Stimulated activated CD8-positive, alpha-beta memory T cell treated with anti-CD3 and anti-CD28 coated beads, Interleukin-7, amount 100 ng/mL, for 1 hour (primary cell): ENCODE measurements at places on chromosomes 11 and 22.

- DNase-seq = no peak
Measured at GRCh38 chr11:108906329-108906728, 241.5 kb downstream of the DDX10 start.

- no peak for DNase-seq
Measured at GRCh38 chr11:115168229-115168671, 336.0 kb downstream of the CADM1 start.

DNA sequence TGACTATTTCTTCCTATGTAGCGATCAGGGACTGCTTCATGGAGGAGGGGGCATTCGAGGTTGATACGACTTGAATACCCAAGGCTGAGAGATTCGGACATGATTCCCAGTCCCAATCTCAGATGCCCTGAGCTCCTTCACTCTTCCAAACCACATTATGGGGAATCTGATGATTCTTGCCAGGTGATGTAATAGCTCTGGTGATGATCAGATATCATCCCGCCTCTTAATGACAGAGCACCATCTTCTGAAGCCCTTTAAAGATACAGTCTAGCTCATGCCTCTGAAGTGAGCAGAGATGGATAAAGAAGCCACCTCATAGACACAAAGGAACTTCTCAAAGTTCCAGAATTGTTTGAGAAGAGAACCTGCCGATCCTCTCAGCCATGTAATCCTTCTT lies 8.9 kb upstream of the CLMP start:
- DNase-seq = no peak

DNA sequence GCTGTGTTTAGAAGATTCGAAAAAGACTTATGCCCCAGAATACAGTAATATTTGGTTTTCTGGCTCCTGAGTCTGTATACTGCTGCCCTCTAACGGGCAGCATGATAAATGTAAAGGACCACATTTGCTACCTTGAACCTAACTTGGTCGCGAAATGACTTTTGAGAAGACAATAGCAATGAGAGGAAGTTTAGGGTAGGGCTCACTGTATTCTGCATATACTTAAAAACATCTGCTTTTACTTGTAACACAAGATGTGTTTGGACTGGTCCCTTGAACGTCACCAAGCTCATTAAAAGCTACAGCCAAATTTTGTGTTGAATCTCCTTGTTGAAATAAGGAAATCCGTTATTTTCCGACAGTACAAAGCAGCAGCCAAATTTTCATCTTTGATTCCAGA lies 309.1 kb downstream of the SWAP70 start:
- DNase-seq = no peak

DNA sequence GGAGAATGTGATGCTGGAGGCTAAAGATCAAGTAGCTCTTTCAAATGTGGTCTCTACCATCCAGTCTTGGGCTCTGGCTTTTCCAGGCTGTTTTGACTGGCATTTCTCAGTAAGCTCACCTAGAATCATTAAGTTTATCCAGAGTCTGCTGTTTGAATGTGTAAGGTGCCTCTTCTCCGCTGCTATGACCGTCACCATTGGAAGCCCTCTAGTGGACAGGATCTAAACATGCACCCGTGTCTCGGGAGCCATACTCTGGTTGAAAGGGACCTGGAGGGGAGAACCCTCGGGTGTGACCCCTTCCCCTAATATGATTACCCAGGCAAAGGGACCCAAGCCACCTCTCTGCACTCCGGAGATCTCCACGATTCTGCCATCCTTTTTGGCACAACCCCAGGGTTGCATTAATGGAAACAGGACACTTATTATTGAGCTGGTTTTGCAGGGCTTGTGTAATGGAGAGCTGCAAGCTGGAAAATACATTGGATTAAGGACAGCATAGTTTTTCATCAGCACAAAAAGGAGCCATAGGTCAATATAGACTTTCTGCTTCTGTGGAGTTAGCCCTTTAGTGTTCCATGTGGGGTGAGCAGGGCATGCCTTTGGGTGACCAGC lies 191.0 kb upstream of the LARGE1 start:
- no peak for DNase-seq

DNA sequence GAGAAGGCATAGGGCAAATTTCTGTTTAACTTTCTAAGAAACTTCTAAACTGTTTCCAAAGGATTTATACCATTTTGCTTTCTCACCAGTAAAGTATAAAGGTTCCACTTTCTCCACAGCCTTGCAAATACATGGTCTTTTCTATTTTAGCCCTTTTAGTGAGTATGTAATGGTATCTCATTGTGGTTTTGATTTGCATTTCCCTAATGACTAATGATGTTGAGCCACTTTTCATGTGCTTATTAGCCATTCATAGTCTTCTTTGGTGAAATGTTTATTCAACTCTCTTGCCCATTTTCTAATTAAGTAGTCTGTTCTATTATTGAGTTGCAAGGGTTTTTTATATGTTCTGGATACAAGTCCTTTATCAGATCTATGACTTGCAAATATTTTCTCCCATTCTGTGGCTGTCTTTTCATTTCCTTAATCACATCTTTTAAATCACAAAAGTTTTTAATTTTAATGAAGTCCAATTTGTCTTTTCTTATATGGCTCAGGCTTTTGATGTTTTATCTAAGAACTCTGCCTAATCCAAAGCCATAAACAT lies 83.8 kb upstream of the KCNQ1OT1 start:
- no peak for DNase-seq

DNA sequence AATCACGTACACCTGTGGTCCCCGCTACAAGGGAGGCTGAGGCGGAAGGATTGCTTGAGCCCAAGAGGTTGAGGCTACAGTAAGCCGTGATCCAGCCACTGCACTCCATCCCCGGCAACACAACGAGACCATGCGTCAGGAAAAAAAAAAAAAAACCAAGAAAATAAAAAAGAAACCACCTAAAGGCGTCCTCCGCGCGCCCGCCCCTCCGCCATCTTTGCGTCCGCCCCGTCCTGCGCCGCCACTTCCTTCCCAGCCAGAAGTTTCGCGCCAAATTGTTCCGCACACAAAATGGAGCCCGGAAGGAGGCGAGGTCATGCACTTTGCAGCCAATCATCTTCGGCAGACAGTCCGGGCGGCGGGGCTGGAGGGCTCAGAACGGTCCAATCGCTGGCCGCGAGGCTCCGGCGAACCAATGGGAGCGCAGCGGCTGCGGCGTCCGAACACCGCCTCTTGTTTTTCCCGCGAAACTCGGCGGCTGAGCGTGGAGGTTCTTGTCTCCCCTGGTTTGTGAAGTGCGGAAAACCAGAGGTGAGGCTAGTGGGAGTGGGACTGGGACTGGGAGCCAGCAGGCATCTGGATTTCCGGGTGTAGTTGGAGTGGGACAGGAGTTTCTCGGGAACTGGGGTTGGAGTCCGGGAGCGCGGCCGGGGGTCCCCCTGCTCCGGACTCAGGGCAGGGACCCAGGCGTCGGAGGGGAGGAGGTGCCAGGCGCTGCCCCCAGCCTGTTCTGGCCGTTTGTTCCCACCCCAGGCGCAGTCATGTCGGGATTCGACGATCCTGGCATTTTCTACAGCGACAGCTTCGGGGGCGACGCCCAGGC lies at the start of gene MCM5:
Gene MCM5, plus strand, starts transcription at position 463 of the 823 bp plus-strand sequence. Its CDS starts 299 bp downstream, at position 762.
- DNase-seq = peak; percentile 92

DNA sequence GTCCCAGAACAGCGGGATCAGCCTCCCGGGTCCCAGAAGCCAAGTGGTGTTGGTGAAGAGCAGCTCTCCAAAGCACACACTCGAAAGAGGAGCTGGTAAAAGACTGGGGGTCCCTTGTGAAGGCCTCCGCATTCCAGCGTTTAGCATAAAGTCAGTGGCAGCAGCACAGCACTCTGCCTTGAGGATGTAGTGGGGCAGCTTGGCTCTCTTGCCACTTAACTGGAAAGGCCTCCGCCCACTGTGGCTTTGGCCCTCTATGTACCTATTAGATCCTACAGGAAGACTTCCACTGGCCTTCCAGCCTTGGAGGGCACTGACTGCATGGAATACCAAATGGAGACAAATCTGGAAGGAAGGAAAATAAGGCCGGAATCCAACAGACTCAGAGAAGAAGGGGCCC lies 1455.3 kb downstream of the BRD1 start:
- DNase-seq = no peak

- no peak for DNase-seq
Measured at GRCh38 chr11:1229471-1230120, 6.7 kb downstream of the MUC5B start.

DNA sequence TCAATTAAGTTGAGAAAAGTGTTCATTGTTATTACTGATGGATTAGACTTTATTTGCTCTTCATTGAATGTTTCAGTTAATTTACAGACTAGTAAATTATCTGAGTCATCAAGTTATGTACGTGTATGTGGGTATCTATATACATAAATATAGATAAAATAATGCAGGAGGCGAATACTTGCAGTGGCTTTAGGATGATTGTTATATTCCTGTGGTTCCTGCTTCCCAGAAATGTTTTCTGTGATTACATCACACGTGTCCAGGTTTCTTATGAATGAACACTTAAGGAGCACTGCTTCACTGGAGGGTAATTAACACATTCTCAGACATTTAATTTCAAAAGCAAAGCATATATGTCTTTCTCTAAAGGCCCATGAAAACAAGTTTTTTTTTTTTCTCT lies 28.4 kb downstream of the YAP1 start:
- DNase-seq = no peak

GRCh38 chr11:47907499-47907898 lies 59.3 kb upstream of the NUP160 start:
- no peak for DNase-seq

- no peak for DNase-seq
Measured at GRCh38 chr22:36349726-36350125, 38.0 kb downstream of the MYH9 start.

GRCh38 chr11:134074346-134074745 lies 5.5 kb downstream of the JAM3 start:
- DNase-seq = no peak

DNA sequence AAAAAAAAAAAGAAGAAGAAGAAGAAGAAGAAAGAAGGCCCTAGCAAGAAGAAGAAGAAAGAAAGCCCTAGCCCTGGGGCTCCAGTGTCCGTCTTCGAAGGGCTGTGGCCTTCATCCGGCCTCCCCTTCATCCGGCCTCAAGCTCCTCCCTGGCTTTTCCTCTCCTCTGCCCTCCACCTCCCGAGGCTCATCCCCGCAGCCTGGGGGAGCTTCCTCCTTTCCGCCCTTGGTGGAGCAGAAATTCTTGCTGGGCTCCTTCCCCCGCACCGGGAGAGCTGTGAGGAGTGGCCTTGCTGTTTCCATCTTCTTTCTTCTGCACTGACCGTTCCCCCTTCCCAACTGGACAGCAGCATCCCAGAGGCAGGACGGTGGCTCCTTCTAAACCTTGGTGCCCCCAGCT lies 9.5 kb upstream of the LTO1 start:
- DNase-seq = no peak

DNA sequence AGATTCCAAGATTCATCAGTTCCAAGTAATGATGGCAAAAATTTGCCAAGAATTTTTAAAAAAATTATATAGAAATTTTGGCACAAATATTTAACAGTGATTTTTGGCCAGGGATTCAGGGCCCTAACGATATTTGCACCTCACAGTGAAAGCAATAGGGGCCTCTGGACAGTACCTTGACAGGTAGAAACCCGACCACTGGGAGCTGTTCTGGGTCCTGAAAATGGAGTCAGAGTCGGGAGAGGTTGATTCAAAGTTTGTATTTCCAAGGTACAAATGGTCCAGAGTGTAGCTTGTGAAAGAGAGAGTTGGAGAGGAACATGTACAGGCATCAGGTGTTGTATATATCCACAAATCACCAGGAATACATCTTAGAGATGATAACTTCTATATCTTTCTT lies 41.6 kb downstream of the MRGPRX2 start:
- DNase-seq = no peak

DNA sequence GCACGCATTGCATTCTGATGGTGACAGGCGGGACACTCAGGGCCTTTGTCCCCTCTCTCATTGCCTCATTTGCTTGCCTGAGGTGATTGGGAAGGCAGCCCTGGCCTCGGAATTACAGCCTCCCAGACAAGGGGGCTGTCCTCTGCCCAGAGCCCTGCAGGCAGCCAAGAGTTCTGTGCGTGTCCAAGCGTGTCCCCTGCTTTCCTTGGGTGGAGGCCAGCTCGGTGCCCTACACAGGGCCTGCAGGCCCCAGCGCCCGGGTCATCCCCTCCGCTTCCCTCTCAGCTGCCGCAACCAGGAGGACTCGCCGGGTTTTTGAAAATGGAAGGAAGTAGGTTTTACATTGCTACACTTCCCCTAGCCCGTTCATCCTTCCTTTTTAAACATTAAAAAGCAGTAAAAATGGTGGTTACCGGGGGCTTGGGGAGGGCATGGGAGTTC lies 1.9 kb downstream of the GRAMD4 start:
- no peak for DNase-seq

- no peak for DNase-seq
Measured at GRCh38 chr11:86064220-86064803, 4.6 kb downstream of the PICALM start.

DNA sequence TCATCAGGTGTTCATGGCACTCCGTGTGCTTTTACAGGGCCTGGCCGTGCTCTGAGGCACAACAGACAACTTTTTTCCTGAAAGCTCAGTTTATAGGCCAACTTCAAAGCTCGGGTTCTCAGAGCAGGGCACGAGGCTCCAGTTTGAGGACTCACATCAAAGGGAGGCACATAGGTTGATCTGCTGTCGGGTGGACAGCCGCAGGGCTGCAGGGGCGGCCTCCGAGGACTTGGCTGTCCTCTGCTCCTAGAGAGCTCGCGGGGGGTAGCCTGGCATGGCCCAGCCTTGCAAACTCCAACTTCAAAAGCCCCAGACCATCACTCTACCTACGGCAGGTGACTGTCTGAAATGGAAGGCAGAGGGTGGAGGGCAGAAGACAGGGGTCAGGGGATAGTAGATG lies 31.6 kb downstream of the C11orf58 start:
- DNase-seq = no peak

GRCh38 chr11:99708928-99709672 lies 688.4 kb downstream of the CNTN5 start:
- DNase-seq = no peak

DNA sequence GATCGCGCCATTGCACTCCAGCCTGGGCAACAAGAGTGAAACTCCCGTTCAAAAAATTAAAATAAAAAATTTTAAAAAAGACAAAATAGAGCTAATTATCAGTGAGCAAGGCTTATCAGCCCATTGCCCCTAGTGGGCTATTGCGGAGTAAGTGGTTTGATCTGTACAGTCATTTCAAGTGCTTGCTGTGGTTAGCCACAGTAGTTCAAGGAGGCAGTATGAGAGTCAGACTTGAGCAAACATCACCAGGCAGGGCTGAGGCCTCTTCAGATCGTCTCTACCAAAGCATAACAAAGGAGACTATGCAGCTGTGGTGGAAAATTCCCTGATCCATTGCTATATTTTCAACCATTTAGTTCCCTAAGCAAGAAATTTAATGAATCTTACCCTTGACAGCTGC lies 4.3 kb upstream of the SBF2 start:
- DNase-seq = no peak

GRCh38 chr11:66219846-66220565 lies 48.4 kb upstream of the RAB1B start:
- DNase-seq = no peak

GRCh38 chr11:27573024-27573423 lies 66.5 kb upstream of the LIN7C start:
- no peak for DNase-seq

GRCh38 chr11:32420937-32421901 lies 14.1 kb downstream of the WT1 start:
- DNase-seq = no peak

DNA sequence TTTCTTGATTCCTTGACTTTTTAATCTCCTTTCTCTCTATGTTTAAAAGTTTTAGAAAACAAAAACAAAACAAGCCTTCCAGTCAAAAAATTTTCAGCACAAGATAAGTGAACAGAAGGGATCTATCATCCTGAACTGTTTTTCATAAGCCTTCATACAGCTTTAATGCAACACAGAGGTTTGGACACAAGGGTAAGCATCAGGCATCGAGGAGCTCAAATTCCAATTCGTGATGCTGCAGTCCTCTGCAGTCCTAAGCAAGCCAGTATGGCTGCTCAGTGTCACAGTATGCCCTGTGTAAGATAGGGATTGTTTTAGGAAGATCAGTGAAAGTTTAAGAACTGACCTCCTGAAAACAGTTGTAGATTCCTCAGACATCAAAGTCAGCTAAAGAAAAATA lies 740.9 kb downstream of the NTM start:
- no peak for DNase-seq
